ENCODE measurements at places on chromosomes 16 and 17. TPM values are rescaled to one million over a fixed set of nuclear protein-coding genes. Genes with fewer than 3 reads are reported as not detected.

- H3K27me3 ChIP-seq: no peaks in the 10 kb centered on the region
- H3K4me3 ChIP-seq: peak overlapping the region; percentile 36
- DNase-seq: peak; percentile 98
- H3K4me1 ChIP-seq: peaks cover 80% of the 10 kb centered on the region
- H3K36me3 ChIP-seq: peaks cover 50% of the 10 kb centered on the region
These were observed 13.7 kb downstream of the RARA start for GRCh38 chr17:40322358-40323315.

DNA sequence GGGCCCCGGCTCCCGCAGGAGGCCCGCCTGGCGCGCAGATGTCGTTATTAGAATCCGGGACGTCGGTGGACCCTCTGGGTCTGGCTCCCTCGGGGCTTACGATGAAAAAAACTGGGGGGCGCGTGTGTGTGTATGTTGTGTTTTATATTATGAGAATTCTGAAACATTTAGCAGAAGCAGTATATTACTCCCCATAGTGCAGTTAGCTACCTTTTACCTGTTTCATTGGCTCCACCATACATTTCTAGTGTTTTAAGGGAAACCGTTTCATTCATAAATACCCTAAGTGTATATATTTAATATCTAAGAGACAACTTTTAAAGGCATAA lies 486 bp upstream of the DNAJA2 start:
- H3K27me3 ChIP-seq: 0 out of 2 replicates have a peak, but pooled peaks cover 3% of the 10 kb centered on the region
- DNase-seq: no peak
- peaks cover 16% of the 10 kb centered on the region for H3K4me1 ChIP-seq
- H3K36me3 ChIP-seq: peaks cover 40% of the 10 kb centered on the region

The TLCD1 gene
- not detected for total RNA-seq

GRCh38 chr17:42010898-42011516 lies 6.2 kb downstream of the DNAJC7 start:
- no peak for DNase-seq
- peaks cover 36% of the 10 kb centered on the region for H3K36me3 ChIP-seq
- H3K27me3 ChIP-seq: no peaks in the 10 kb centered on the region
- peaks cover 12% of the 10 kb centered on the region for H3K4me1 ChIP-seq

GRCh38 chr17:76480632-76481031 lies 13.2 kb downstream of the AANAT start:
- no peaks in the 10 kb centered on the region for H3K27me3 ChIP-seq
- no peak overlapping the region for H3K27ac ChIP-seq
- no peaks in the 10 kb centered on the region for H3K36me3 ChIP-seq
- H3K4me1 ChIP-seq: peaks cover 8% of the 10 kb centered on the region

GRCh38 chr17:74176546-74177001 lies 26.9 kb upstream of the RPL38 start:
- DNase-seq: peak; percentile 53
- H3K4me3 ChIP-seq: no peak overlapping the region
- no peak overlapping the region for H3K27ac ChIP-seq
- H3K27me3 ChIP-seq: peaks cover 68% of the 10 kb centered on the region

DNA sequence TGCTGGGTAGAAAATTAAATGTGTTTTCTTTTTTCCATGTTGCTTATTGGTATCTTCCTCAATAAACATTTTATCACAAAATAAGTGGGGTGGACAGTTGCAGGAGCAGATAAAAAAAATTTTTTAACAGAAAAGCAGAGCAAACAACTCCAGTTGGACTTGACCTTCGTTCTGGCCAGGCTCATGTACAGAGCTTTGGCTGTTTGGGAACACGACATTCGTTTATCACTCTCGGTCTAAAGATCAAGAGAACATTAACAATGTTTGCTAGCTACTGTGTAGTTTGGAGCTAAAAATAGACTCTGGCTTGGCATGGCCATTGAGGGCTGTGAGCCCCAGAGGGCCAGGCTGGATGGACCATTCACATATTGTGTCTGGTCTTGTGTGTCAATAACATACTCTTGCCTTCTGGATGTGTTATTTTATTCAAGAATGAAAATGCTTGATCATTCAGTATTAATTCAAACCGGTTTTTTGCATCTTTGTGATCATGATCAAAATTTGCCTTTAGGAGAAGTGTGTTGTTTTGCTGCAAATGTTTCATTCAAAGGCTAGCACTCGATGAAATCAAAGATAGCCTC lies 56.6 kb downstream of the TMEM186 start:
- DNase-seq: no peak
- H3K36me3 ChIP-seq: no peaks in the 10 kb centered on the region
- H3K4me1 ChIP-seq: peaks cover 4% of the 10 kb centered on the region
- H3K4me3 ChIP-seq: no peak overlapping the region

GRCh38 chr16:84614073-84614459 lies 3.8 kb downstream of the COTL1 start:
- no peak overlapping the region for H3K27ac ChIP-seq
- peaks cover 85% of the 10 kb centered on the region for H3K36me3 ChIP-seq
- H3K27me3 ChIP-seq: no peaks in the 10 kb centered on the region
- no peak for DNase-seq

DNA sequence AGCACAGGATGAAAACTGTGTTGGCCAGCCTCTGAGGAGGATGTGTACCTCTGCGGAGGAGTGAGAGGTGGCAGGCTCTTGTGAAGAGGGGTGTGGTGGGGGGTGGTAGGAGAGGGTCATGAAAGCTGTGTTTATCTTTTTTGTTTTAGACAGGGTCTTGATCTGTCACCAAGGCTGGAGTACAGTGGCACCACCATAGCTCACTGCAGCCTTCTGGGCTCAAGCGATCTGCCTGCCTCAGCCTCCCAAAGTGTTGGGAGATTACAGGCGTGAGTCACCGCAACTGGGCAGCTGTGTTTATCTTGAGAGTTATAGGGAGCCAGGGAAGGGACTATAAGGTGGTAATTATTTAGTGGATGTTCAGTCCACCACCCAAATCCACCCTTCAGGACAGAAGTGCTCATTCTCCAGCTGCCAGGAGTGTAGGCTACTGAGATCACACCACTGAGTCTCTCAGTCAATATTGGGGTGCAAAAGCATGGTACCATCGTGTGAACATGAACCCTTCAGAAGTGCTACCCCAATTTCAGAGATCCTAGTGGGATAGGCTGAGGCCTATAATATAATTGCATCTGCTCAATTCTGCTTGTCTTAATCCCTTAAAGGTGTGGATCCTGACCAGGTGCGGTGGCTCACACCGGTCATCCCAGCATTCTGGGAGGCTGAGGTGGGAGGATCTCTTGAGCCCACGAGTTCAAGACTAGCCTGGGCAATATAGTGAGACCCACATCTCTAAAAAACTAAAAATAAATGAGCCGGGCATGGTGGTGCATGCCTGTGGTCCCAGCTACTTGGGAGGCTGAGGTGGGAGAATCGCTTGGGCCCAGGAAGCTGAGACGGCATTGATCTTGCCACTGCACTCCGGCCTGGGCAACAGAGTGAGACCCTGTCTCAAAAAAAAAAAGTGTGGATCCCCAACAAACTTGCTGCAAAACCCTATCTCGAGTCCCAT lies 788 bp upstream of the EXOC3L1 start:
- H3K4me1 ChIP-seq: peaks cover 42% of the 10 kb centered on the region
- H3K36me3 ChIP-seq: peaks cover 37% of the 10 kb centered on the region
- no peak overlapping the region for H3K4me3 ChIP-seq
- H3K27ac ChIP-seq: no peak overlapping the region
- peak; percentile 29 for DNase-seq

GRCh38 chr17:44998646-44999045 lies 30.5 kb upstream of the C1QL1 start:
- no peaks in the 10 kb centered on the region for H3K4me1 ChIP-seq
- H3K4me3 ChIP-seq: no peak overlapping the region

DNA sequence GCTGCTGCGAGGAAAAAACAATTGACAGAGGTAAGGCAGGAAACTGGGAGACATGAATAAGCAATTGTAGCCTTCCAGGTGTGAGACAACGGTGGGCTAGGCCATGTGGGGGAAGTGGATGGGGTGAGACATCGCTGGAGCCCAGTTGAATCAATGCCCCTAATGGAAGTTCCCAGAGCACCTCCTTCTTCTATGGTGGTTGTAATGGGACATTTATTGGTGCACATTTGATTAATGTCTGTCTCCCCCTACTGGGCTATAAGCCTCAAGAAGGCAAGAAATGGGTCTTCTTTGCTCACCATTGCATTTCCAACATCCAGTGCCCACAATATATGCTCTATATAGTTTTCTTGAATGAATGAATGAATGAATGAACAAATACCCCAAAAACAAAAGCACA lies 22.7 kb upstream of the CD300E start:
- no peaks in the 10 kb centered on the region for H3K36me3 ChIP-seq
- no peaks in the 10 kb centered on the region for H3K4me1 ChIP-seq
- H3K27me3 ChIP-seq: peaks cover 48% of the 10 kb centered on the region
- no peak overlapping the region for H3K4me3 ChIP-seq

DNA sequence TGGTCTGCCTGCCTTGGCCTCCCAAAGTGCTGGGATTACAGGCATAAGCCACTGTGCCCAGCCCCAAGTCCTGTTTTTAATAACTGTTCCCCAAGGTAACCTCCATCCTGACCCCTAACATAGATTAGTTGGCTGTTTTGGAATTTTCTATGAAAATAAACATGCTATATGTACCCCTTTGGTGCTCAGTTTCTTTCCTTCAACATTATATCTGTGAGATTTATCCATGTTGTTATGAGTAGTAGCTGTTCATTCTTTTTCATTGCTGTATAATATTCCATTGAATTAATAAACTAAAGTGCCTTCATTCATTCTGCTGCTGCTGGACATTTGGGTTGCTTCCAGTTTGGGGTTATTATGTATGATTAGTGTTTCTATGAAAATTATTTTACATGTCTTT lies 26.3 kb upstream of the FMNL1 start:
- DNase-seq: no peak
- no peak overlapping the region for H3K4me3 ChIP-seq
- no peaks in the 10 kb centered on the region for H3K36me3 ChIP-seq
- no peak overlapping the region for H3K27ac ChIP-seq
- peaks cover 6% of the 10 kb centered on the region for H3K4me1 ChIP-seq

- H3K4me3 ChIP-seq: no peak overlapping the region
- no peaks in the 10 kb centered on the region for H3K4me1 ChIP-seq
- no peaks in the 10 kb centered on the region for H3K36me3 ChIP-seq
- H3K27me3 ChIP-seq: no peaks in the 10 kb centered on the region
- H3K27ac ChIP-seq: no peak overlapping the region
These were observed 22.7 kb downstream of the CYTH1 start for GRCh38 chr17:78759203-78759968.

- H3K27ac ChIP-seq: no peak overlapping the region
- no peak overlapping the region for H3K4me3 ChIP-seq
- H3K36me3 ChIP-seq: no peaks in the 10 kb centered on the region
- no peaks in the 10 kb centered on the region for H3K27me3 ChIP-seq
- H3K4me1 ChIP-seq: no peaks in the 10 kb centered on the region
These were observed 197.1 kb downstream of the SHISA9 start for GRCh38 chr16:13098536-13098935.

- H3K4me1 ChIP-seq: peaks cover 18% of the 10 kb centered on the region
- peaks cover 67% of the 10 kb centered on the region for H3K27me3 ChIP-seq
- no peak for DNase-seq
- H3K27ac ChIP-seq: no peak overlapping the region
- H3K4me3 ChIP-seq: peak overlapping the region; percentile 42
These were observed 850 bp downstream of the PPM1E start for GRCh38 chr17:58756246-58757161.

GRCh38 chr17:66850692-66851091 lies 15.8 kb downstream of the CACNG5 start:
- H3K27me3 ChIP-seq: peaks cover 15% of the 10 kb centered on the region
- DNase-seq: no peak
- H3K27ac ChIP-seq: no peak overlapping the region
- no peak overlapping the region for H3K4me3 ChIP-seq

GRCh38 chr17:57762452-57763395 lies 17.6 kb upstream of the CCDC182 start:
- DNase-seq: no peak
- peaks cover 8% of the 10 kb centered on the region for H3K4me1 ChIP-seq
- H3K27me3 ChIP-seq: no peaks in the 10 kb centered on the region
- no peak overlapping the region for H3K4me3 ChIP-seq
- no peak overlapping the region for H3K27ac ChIP-seq

DNA sequence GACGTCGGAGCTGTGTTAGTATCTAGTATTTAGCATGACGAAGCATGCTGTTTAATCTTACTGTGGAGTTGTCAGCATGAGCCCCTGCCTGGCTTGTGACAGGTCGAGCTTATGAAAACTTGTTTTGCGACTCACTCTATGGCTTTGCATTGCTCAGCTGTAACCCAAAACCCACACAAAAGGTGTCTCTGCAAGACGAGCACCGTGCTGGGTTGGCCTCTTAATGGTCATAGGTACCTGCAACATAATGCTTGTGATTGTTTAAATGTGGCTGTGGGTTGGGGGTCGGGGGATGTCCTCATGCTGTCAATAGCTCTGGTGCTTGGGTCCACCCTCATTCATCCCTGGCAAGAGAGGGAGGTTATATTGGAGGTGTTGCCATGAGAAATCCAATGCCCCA lies 5.4 kb downstream of the NTN1 start:
- H3K36me3 ChIP-seq: 0 out of 2 replicates have a peak, but pooled peaks cover 5% of the 10 kb centered on the region
- H3K4me3 ChIP-seq: no peak overlapping the region

The VMO1 gene
- total RNA-seq: not detected

The YBX2 gene
- total RNA-seq: not detected

DNA sequence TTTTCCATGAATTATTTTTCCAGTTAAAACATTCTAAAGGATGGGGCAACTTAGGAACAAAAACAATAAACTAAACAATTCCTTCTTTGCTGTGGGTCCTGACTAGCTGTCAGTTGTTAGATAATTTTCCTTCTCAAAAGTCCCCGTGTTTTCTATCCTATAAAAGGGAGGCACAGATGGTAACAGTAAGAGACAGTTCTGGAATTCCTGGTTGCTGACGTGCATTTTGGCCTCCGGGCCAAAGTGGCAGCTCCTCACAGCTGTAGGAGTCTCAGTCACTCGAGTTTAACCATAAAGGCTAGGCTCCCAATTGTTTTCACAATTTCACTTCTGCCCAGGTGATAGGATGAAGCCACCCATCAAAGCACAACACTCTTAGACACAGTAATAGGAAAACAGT lies 77.0 kb upstream of the ZNF423 start:
- H3K4me1 ChIP-seq: peaks cover 16% of the 10 kb centered on the region
- no peaks in the 10 kb centered on the region for H3K27me3 ChIP-seq
- peak overlapping the region; percentile 19 for H3K27ac ChIP-seq
- no peak overlapping the region for H3K4me3 ChIP-seq
- peak; percentile 60 for DNase-seq
- H3K36me3 ChIP-seq: no peaks in the 10 kb centered on the region

DNA sequence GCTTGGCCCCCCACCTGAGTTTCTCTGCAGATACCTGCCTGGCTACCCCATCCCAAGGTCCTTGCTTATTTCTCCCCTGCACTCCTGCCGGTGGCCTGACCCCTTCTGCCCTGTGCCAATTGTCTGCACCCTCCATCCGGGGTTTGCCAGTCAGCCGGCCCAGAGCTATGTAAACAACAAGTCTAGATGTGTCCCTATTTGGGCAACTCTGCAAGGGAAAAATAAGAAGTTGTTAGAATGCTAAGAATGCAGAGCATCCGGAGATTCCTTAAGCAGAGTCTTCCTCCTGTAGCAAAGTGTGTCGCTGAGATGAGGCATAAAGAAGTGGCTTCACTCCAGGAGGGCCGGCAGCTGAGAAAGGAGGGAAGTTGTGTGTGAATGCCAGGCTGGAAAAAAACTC lies 46.6 kb downstream of the RGS9 start:
- H3K27me3 ChIP-seq: no peaks in the 10 kb centered on the region
- no peak overlapping the region for H3K4me3 ChIP-seq
- H3K27ac ChIP-seq: peak overlapping the region; percentile 71
- H3K4me1 ChIP-seq: peaks cover 52% of the 10 kb centered on the region
- no peaks in the 10 kb centered on the region for H3K36me3 ChIP-seq
- DNase-seq: peak; percentile 90

- no peak overlapping the region for H3K4me3 ChIP-seq
- no peaks in the 10 kb centered on the region for H3K27me3 ChIP-seq
- peak overlapping the region; percentile 93 for H3K27ac ChIP-seq
These were observed 8.2 kb upstream of the MMP2 start for GRCh38 chr16:55470533-55471371.
